ENCODE measurements at places on chromosomes 3 and 15.

DNA sequence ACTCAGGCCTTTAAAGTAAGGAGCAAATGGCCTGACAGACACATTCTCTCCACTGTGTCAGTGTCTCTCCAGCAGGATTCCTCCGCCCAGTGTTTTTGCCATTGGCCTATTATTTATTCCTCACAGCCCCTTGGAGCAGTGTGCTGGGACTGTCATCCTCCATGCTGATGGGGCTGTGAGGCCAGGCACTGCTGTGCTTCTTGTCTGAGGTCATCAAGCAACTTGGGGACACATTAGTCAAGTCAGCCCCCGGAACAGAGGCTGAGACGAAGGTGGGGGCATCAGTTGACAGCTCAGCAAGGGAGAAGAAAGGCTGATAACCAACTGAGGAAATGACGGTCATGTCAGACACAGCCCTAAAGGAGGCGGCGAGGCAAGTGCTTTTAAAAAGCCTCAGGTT lies 67.4 kb downstream of the XXYLT1 start:
- no peak for DNase-seq

DNA sequence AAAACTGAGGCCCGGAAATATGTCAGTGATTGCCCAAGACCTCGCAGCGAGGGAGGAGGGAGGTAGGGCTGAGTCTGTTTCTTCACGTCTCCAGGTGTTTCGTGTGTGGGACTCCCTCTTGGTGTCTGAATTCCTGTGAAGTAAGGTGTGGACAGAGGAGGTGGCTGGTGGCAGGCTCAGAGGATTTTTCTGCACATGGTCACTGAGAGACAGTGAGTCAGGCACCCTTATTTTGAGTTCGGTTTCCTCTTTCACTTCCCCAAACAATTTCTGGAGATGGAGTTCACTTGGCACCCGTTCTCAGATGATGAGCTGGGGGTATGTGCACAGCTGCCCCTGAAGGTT lies 46.3 kb upstream of the VPS8 start:
- DNase-seq, result no peak

- no peak for DNase-seq
Measured at GRCh38 chr3:38507120-38507519, 11.0 kb downstream of the EXOG start.

- DNase-seq, result no peak
Measured at GRCh38 chr3:64195789-64196188, 29.5 kb downstream of the PRICKLE2 start.

- no peak for DNase-seq
Measured at GRCh38 chr15:40111888-40112287, 3.2 kb upstream of the BMF start.

DNA sequence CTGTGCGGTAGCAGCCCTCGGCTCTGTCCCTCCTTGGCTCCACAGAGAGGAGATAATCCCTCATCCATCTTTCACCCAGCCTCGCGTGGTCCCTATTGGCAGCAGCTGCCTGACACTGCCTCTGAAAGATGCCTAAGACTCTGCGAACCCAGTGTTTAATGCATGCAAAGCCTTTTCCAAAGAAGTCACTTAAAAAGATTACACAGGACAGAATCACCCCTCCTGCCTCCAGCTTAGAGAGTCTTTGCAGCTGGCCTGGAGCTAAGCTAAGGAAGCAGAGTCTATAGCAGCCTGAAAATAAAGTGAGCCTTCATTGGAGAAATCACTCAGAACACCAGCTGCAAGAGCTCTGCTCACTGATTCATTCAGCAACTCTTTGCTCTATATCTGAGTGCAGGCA lies 247.2 kb downstream of the SHQ1 start:
- no peak for DNase-seq

- DNase-seq, result no peak
Measured at GRCh38 chr15:85800478-85801123, 5.9 kb upstream of the KLHL25 start.

DNA sequence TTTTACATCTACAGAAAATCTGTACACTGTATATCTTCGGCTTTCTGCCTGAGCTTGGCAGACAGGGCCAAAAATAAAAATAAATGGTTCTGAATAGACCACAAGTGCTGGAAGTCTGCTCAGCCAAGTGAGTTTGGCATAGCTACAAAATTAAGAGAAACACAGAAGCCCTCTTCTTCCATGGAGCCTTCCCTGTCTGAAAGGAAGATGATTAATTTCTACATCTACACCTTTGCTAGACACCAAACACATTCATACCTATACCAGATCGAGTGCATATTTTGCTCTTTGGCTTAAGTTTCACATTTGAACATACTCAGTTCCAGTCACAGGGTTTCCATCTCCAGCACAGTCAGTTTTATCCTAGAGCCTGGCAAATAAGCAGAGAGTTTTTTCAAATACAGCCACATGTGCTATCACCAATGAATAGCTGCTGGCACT lies 224.6 kb downstream of the GREM1 start:
- DNase-seq, result no peak

DNA sequence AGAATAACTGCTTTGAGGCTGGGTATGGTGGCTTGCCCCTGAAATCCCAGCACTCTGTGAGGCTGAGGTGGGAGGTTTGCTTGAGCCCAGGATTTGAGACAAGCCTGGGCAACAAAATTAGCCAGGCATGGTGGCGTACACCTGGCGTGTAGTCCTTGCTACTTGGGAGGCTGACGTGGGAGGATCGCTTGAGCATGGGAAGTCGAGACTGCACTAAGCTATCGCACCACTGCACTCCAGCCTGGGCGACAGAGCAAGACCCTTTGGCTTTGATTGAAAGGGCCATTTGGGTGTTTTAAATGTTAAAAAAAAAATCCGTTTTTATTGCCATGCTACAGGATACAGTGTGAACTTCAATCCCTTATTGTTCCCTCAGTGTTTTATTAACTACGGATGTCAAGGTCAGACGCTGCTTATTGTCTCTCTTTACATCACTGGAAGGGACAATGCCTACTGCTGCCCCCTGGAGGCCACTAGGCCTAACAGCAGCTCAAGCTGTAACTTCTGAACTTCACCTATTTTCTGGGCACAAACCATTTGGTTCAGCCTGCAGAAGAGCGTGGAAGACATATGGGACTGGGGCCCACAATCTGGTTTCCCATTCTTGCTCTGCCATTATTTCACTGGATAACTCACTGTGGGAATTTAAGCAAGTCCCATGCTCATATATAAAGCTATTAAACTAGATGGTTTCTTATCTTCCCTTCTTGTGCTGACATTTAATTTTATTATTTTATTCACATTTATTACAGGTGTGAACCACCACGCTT lies 15.3 kb upstream of the IREB2 start:
- DNase-seq, result peak; percentile 22

- DNase-seq, result no peak
Measured at GRCh38 chr3:126547721-126548120, 11.0 kb downstream of the C3orf22 start.

DNA sequence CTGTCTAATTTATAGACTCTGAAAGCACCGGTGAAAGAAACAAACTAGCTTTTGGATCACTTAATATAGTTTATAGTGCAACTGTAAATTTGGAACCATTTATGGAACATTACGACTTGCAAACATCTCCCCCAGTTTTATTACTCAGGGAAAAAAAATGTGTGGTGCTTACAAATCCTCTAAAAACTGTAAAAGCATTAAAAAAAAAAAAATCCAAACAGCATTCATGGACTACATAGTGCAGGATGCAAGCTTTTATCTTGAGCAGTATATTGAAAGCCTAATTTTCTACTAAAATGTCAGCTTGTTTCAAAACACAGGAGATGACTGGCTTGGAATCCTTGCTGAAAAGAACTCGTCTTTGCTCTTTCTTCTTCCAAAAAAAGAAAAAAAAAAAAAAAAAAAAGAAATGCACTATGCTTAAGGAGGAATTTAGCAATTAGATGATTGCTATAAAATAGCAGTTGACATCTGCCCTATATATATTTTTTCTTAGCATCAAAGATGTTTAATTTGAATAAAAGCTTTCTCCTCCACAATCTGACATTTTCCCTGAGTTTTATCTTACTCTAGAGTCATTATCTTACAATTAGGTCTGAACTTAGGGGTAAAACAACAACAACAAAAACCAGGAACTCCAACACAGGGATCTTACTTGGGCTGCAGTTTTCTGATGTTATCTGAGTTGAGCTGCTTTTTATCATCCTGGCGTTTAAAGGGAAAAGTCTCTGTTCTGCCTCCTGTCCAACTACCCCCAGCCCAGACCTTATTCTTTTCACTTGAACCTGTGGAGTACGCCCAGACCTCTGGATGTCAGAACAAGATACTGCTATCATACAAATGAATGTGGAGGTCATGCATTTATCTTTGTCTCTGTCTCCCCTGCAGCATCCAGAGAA lies 62.6 kb upstream of the PDZRN3 start:
- no peak for DNase-seq

Data from stimulated activated CD8-positive, alpha-beta memory T cell treated with anti-CD3 and anti-CD28 coated beads, Interleukin-7, amount 100 ng/mL, for 1 hour (primary cell).